ENCODE measurements at places on chromosomes 2 and 18. TPM values are rescaled to one million over a fixed set of nuclear protein-coding genes. Genes with fewer than 3 reads are reported as not detected.

DNA sequence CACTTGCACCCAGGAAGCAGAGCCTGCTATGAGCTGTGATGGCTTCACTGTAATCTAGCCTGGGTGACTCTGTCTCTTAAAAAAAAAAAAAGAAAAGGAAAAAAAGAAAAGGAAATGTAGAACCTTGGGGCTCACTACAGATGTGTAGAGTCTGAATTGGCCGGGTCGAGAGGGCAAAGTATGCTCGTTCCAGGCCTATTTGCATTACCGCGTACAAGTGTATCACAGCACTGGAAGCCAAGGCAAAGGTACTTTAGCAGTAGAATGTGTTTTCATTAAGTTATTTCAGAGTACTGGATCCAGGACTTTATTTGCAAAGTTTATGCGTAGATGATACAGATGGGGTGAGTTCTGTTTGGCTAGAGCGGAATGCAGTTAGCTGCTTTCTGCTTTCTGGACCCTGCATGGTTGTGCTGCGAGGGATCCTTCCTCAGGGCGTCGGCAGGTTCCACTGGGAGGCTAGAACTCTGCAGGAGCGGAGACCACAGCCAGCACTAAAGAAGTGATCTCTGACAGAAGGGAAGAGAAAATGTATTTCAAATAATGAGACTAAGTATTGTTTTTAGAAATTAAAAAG, 51.8 kb downstream of the LDLRAD4 start:
- no peak for DNase-seq

- DNase-seq: no peak
Observed at GRCh38 chr2:72965016-72965415, 47.7 kb downstream of the EMX1 start.

The TANC1 gene
- total RNA-seq: 2.5 TPM

- DNase-seq: no peak
Observed at GRCh38 chr2:29628108-29628745, 293.2 kb downstream of the ALK start.

DNA sequence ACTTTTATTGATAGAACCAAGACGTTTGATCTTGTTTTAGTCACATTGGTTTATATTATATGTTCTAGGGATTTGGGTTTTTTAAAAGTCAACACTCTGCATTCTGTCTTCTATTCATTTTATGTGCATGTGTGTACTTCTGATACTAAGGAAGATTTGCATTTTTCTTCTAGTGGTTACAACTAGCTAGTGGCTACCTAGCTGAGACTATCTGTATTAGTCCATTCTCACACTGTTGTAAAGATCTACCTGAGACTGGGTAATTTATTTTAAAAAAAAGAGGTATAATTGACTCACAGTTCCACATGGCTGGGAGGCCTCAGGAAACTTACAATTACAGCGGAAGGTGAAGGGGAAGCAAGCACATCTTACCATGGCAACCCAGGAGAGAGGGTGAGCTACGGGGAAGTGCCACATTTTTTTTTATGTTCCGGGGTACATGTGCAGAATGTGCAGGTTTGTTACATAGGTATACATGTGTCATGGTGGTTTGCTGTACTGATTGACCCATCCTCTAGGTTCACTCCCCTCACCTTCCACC, 69.9 kb downstream of the SP100 start:
- no peak for DNase-seq

DNA sequence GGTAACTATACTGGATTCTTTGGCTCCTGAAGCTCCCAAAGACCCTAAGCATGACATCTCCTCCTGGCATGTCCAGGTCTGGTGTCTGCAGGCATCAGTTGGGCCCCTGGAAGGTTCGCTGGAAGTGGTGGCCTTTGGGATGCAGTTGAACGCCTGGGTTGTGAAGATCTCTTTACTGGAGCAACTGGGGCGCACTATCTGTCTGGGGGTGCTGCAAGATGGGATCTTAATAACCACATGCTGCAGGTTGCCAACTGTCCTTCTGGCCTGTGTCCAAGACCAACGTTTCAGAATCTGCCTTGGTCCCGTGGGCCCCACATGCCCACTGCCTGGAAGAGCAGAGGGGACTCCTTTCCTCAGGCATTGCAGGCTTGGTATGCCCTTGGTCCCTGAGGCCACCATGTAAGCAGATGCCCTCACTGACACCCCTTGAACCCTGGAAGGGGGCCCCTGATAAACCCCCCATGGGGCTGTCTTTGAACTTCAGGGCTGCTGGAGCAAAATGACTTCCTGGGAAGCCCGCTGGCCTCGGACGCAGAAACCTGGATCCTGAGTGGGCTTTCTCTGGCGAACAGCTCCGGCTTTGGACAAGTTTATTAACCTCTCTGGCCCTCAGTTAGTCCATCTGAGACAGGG, 101.9 kb downstream of the TWIST2 start:
- peak; percentile 16 for DNase-seq

The LRRC30 gene
- total RNA-seq: not detected

GRCh38 chr18:77056344-77057005, 76.1 kb downstream of the MBP start:
- no peak for DNase-seq

DNA sequence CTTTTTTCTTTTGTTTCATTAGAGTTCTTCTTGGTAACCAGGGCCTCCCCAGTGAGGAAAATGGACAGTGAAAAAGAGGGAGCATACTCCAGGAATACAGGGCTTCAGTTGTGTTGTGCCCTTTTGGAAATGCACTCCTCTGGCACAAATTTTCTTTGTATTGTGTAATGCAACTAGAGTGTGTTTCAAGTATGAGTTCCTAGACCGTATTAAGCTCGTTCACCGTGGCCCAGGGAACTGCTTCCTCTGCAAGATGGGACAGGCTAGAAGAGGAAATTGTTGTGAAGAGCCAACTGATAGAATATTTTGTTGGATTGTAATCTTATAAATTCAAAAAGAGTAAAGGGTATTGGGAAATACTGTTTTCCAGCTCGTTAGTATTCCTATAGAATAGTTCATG, 137.2 kb upstream of the TTC39C start:
- DNase-seq: no peak

GRCh38 chr18:63158012-63158631, 161.4 kb downstream of the BCL2 start:
- DNase-seq: no peak

Measured in H9 (cell line).